Kidney glomerular epithelial cell (primary cell): ENCODE measurements at places on chromosomes 11 and 22.
A peak's percentile ranks its signal among the peaks of the same experiment; 100 is the strongest.

DNA sequence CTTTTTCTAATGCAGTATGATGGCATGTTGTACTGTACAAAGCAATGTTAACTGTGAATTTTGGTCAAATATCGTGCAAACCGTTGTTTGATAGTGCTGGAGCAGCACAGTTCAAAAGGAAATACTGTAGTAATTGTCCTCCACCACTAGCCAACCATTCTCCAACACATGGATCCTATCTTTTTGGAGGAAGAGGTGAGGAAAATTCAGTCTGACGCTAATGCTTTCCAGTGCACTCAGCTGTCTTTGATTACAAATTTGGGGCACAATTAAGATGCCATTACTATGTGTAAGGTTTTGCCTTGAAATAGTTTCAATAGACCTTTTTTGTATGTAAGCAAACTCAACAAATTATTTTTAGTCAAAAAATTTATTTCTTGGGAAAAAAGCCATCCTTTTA, 240.5 kb upstream of the CCDC179 start:
- DNase-seq: no peak

GRCh38 chr11:13767471-13767870, 99.0 kb downstream of the FAR1 start:
- no peak for DNase-seq

DNA sequence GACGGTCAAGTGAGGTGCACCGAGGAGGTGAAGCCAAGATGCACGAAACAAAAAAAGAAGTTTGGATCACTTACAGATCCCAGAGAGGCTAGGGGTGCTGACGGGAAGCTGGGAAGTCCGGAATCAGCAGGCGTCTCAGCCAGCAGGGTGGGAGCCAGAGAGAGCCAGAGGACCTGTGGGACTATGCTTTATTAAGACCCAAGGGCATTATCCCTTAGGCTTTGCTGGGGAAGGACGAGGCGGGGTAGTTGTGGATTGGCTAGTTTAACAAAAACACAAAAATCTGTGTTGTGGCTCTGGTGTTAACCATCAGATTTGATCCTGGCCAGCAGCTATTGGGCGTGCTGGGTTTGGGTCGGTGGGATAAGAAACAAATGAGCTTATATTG, 427.1 kb downstream of the DYNC2H1 start:
- no peak for DNase-seq

DNA sequence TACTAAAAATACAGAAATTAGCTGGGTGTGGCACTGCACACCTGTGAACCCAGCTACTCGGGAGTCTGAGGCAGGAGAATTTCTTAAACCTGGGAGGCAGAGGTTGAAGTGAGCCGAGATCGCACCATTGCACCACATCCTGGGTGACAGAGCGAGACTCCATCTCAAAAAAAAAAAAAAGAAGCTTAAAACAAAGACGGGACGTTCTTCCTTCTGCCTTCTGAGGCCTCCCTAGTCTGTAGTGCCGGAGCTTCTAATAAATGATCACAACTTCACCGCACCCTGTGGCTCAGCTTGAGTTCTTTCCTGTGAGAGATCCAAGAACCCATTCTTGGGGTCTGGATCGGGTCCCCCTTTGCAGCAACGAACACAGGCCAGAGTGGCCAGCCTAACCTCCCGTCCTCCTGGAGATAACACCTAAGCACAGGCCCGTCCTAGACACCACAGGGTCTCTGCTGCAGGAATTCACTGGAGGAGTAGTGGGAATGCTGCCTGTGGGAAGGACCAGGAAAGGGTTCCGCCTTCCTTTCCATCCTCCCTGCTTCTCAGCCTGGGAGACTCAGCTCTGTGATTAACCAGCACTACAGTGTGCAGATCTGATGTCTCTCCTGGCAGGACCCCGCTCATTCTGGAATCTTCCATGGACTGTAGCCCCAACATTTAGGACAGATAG, 2.2 kb upstream of the APOBEC3H start:
- DNase-seq: no peak

- DNase-seq: no peak
These were observed 27.0 kb downstream of the F2 start for GRCh38 chr11:46745995-46746394.

GRCh38 chr11:32420937-32421901, 14.1 kb downstream of the WT1 start:
- DNase-seq: no peak

DNA sequence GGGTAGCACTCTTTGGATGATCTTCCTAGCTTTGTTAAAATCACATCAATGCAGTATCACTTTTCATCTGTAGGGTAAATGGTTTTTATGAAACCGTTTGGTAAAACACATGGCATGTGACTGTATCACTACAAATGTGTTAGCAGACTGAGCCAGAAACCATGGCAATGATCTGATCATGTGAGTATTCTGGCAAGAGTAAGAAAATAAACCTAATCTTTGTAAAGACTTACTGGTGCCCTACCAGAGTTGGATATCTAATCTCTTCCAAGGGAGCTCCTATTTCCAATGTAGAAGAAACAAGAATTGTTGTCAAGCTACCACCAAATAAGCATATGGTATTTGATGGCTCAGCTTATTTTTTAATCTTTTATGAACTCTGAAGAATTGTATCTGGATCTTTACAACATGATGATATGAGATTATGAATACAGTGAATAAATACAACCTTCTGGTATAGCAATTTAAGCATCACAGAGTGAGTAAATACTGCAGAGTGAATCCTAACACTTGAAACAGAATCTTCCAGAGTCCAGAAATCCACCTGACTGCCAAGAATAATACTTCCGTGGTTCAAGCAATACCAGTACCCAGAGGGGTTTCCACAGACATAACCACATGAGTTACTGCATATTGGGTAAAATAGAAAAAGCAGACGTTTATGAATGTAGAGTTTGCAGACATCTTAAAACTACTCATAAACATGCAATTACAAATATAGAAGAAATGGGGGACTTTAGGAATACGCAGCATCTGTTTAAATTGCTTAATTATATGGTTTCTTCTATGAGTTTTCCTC, 238.8 kb downstream of the TTC28 start:
- peak; percentile 5 for DNase-seq

DNA sequence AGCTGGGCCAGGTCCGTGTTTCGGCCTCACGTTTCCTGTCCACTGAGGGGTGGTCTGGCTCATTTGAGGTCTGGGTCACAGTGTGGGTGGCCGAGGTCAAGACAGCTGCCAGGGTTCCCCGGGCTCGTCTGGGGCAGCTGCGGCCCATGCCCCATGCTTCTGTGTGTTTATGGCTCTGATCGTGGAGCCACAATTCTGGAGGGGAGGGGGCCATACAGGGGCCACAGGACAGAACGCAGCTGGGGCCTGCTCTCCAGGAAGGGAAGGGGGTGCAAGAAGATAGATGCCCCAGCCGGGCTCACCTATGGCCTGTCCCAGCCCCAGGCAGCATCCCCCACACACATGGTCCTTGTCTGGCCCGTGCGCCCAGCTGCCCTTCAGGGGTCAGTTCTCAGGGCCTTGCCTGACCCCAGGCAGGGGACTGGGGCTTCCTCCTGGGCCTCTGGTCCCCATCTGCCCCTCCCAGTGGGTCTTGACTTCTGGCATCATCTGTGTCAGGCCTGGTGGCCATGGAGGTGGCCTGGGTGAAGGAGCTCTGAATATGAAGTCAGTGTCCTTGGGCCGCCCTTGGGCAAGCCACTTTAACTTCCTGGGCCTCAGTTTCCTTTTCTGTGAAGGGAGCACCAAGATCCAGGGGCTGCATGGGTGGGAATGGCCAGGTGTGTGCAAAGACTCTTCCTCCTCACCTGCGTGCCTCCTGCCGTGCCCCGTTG, 8.4 kb downstream of the TSPAN32 start:
- DNase-seq: no peak

DNA sequence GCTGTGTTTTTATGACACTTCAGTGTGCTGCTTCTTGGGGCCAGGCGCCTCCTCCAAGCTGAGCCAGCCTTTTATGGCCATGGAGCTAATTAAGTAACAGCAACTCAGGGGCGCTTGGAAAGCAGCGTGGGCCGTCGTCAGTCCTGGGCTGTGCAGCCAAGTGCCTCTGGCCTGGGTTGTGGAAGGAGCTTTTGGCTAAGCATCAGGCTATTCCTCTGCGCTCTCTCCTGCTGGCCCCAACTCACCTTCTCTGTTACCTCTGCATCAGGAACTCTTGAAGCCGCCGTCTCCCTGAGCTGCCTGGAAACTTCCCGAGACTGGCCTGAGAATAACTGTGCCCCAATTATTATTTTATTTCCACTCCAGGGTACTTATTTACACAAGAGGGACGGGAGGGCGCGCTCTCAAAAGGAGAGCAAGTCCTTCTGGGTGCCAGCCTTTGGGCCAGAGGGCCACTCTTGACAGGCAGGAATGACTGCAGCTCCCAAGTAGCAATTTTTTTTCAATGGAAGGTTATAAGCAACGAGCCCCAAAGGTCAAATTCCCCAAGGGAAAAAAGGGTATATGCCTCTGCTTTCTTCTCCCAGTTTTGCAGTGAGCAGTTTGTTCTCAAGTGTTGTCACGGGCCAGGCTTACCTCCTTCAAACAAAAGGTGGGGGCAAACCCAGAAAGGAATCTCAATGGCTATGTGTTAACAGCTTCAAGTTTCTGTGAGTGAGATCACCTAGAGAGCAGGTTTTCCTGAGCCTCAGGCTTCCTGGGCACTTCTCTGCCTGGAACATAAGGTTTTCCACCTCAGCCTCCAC, 38.5 kb upstream of the NAV2 start:
- no peak for DNase-seq

- DNase-seq: no peak
These were observed 45.3 kb upstream of the GALNT18 start for GRCh38 chr11:11667056-11667455.

GRCh38 chr22:30087611-30088010, 7.3 kb downstream of the HORMAD2 start:
- peak; percentile 47 for DNase-seq
